NCI-H446 treated with DMSO at 0.1 percent for 48 hours (cell line): ENCODE measurements at places on chromosomes 2 and 18.

- peak; percentile 5 for DNase-seq
Observed at GRCh38 chr2:161312996-161313395, 4.8 kb downstream of the PSMD14 start.

- DNase-seq: no peak
Observed at GRCh38 chr2:113829270-113829669, 60.6 kb upstream of the ACTR3 start.

- no peak for DNase-seq
Observed at GRCh38 chr18:30748541-30748940, 294.0 kb downstream of the DSC3 start.

- DNase-seq: peak; percentile 16
Observed at GRCh38 chr2:199458009-199458805, 468 bp upstream of the SATB2 start.

DNA sequence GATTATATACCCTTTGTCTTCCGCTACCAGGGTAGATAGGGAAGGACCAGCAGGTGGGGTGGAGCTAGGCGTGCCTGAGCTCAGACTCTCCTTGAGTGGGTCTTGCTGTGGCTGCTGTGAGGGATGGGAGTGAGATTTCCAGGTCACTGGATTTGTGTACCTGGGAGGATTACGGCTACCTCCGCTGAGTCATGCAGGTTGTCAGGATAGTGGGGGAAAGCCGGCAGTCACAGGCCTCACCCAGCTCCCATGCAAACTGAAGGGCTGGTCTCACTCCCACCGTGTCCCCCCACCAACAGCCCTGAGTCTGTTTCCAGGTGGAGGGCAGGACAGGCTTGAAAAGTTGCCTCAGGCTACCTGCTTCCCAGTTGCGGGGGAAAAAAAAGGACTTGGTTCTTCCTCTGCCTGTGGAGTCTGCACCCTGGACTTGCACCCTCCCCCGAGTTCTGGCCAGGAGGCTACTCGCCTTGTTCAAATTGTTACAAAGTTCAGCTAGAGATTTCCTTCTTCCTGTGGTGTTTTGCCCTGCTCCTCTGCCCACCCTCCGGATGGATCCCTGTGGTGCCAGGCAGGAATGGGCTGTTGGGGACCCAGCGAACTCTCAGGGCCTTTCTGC, 268.3 kb downstream of the VAPA start:
- DNase-seq: no peak

- DNase-seq: no peak
Observed at GRCh38 chr2:180184506-180184905, 177.4 kb upstream of the CWC22 start.

- DNase-seq: no peak
Observed at GRCh38 chr2:184677171-184677570, 78.8 kb downstream of the ZNF804A start.

DNA sequence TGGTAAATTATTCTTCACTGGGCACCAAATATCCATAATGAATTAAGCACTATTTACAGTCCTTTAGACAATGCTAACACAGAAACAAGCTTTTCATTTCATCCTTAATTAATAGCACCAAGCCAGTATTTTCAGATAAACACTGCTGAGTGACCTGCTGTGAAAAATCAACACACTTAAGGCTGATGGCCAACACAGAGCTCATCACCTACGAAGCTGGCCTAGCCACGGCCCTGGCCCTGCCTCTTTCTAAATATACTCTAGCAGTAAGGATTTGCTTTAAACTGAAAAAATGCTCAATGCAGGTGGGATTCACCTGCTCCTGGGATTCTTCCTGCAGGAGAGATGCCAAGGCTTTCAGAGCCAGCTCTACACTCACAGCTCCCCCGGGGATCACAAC, 18.4 kb downstream of the CYB5A start:
- DNase-seq: no peak

DNA sequence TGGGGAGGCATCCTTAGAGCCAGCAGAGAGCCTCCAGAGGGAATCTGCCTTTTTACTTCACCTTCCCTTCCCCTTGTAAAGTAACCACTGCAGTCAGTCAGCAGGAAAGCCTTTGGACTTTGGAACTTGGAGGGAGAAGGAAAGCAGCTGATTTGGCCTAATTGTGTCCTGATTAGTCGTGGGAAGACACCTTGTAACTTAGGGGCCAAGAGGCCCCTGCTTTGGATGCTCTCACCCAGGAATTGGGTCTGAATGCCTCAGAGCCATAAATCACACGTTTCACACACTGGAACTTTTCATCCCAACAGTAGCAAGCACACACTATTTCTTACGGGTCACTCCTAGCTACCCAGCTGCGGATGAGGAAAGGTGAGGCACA, 81.0 kb upstream of the PPM1B start:
- DNase-seq: no peak

DNA sequence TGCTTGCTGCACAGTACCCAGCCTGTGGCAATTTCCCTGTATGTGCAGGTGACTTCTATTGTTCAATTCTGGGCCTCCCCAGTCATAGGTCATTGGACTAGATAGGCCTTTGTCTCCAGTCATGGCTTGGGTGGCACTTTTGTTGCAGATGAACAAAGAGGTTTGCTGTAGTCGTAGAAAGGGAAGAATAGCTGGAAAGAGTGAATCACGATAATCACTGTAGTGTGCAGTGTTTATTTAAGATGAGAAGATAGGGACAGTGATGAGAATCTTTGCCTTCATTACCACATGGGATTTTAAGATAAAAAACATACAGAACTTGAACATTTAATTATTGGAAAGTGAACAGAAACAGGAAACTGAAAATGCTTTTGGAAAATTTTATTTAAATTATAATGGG, 156.1 kb upstream of the CYRIA start:
- DNase-seq: no peak

GRCh38 chr2:79649531-79649930, 136.7 kb downstream of the CTNNA2 start:
- DNase-seq: no peak

DNA sequence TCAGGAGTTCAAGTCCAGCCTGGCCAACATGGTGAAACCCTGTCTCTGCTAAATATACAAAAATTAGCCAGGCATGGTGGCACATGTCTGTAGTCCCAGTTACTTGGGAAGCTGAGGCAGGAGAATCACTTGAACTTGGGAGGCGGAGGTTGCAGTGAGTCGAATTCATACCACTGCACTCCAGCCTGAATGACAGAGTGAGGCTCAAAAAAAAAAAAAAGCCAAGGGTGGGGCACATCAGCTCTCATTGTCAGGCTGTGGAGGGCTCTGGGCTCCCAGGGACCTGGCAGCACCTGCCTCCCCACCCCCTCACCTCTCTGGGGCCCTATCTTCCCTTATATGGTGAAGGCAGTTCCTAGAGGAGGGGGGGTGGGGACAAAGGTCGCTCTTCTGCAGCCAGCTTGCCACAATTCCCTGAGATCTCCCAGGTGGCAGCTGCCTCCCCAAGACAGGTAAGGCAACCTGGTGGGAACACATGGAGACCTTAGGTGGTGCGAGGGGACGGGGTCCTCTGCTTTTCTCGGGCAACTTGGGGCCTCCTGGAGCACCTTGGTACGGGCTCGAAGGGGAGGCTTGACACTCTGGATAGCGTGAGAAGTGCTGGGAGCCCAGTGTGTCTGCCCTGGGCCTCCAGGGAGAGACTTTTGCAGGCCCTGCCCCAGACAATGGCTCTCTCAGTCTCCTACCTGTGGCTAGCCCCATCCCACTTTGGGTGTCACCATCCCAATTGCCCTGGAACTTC, at the start of gene VIL1:
VIL1 (plus strand) TSS at position 407 of the 742 bp plus-strand sequence. CDS start 4,656 bp downstream, outside the sequence.
- DNase-seq: no peak

GRCh38 chr2:66478299-66478698, 43.4 kb downstream of the MEIS1 start:
- no peak for DNase-seq

DNA sequence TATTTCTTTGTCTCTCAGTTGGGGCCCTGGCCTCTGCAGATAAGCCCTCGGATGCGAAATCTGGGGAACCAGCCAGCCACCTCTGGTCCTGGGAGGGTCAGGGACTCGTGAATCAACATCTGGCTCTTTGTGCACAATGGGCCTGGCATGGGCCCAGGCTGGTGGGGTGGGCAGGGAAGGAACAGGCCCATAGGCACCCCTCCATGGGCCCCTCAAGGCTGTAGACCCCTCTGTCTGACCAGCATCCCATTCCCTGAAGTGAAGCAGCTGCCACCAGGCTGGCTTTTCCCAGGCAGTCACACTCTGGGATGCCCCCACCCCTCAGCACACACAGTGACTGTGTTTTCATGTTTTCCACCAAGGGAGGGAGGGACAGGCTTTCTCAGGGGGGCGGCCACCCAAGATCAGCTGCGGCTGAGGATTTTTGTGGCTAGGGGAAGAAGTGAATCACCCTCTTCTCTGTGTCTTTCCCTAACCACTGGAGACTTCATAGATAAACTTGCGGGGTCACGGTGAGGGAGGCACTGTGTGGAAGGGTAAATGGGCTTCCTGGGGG, 166.0 kb downstream of the AGAP1 start:
- no peak for DNase-seq

GRCh38 chr2:10469301-10469700, 21.2 kb upstream of the ODC1 start:
- DNase-seq: no peak

DNA sequence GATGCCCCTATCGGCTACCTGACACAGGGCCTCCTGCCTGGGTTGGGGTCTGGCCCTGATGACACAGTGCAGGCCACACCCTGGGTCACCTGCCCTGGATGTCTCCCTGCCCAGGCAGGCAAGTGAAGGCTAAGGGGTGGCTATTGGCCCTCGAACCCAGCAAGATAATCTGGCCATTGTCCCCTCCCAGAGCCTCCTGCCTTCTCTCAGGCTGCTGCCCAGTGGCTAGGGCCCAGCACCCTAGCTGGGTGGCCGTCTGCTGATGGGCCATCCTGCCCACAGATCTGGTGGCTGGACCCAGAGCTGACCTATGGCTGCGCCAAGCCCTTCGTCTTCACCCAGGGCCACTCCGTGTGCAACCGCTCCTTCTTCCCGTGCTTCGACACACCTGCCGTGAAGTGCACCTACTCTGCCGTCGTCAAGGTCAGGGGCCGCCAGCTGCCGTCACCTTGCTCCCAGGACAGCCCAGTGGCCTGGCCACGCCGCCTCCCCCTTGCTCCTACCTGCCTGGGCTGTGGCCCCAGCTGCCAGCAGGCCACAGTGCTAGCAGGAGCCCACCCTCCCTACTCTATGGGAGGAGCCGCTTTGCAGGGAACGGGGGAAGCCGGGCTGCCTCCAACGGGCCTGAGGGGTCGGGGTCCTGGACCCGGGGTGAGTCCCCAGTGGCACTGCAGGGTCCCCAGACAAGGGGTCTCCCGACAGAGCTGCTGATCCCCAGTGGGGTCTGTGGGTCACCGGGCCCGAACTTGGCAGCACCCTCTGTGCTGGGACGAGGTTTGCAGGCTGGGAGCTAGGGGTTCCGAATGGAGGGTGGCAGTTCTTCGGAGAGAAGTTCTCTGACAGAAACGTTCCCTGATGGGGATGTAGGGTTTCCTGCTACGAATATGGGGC, 4.1 kb downstream of the RNPEPL1 start:
- no peak for DNase-seq

- no peak for DNase-seq
Observed at GRCh38 chr2:175793648-175794047, 208.4 kb downstream of the LNPK start.

- DNase-seq: no peak
Observed at GRCh38 chr2:23636426-23636825, 251.4 kb downstream of the KLHL29 start.

GRCh38 chr2:104868505-104868866, 14.6 kb downstream of the POU3F3 start:
- DNase-seq: no peak

DNA sequence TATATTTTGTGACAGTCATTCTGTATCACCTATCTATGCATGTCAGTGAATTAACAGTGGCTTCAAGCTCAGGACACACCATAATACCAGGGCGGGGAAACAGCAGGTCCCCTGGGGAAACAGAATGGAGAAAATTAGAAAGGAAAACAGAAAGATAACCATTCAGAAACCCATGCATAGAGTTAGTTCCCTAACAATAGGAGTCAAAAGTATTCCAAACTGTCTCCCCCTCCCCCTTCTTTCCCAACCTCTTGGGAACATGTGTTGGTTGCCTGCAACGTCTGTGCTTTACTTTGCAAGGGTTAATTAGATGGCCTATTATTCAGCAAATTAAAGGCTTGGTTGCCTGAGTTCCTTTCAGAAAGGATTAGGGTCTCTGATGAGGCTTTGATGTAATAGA, 176.4 kb downstream of the MYO3B start:
- no peak for DNase-seq

DNA sequence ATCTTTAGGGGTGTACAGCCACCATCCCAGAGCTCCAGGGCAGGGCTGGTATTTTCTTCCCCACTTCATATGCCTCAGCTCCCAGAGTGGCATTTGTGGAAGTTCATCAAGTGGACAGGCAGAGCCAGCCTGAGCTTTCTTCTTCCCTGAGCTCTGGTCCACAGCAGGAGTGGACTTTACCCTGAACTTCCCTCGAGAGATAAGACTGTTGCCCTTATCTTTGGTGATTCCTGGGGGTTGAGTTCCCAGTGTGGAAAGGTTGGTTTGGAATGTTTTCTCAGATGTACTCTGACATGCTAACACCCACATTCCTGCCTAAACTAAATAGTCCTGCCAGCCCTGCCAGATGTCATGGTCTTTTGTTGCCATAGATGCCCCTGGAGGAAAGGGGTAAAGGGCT, 62.0 kb upstream of the LGALSL start:
- no peak for DNase-seq

GRCh38 chr2:100808582-100808981, 11.4 kb upstream of the NPAS2 start:
- no peak for DNase-seq

- DNase-seq: no peak
Observed at GRCh38 chr2:36805635-36806224, 109.2 kb downstream of the VIT start.
